ENCODE measurements at places on chromosomes 5 and 9. TPM values are rescaled to one million over a fixed set of nuclear protein-coding genes. Genes with fewer than 3 reads are reported as not detected.

The CRB2 gene
- total RNA-seq = not detected

The HMMR gene
- total RNA-seq = 13.9 TPM

The UGT3A1 gene
- not detected for total RNA-seq

The SLC2A6 gene
- total RNA-seq = 10.1 TPM

The RGMB gene
- 201 TPM for total RNA-seq

The TBC1D2 gene
- 57.5 TPM for total RNA-seq

The TAF11L10 gene
- not detected for total RNA-seq

The LAMC3 gene
- total RNA-seq = not detected

The PTGES gene
- 12.6 TPM for total RNA-seq

The FAM81B gene
- total RNA-seq = not detected

The CDH9 gene
- not detected for total RNA-seq

The QRFP gene
- not detected for total RNA-seq

The AHRR gene
- 33.7 TPM for total RNA-seq

The SPDL1 gene
- 123 TPM for total RNA-seq

The DUSP1 gene
- total RNA-seq = 459 TPM

The ZNF608 gene
- total RNA-seq = 2.1 TPM

The KLF9 gene
- total RNA-seq = 14.3 TPM

The DPYSL3 gene
- total RNA-seq = 42.8 TPM

The RAB14 gene
- 28.8 TPM for total RNA-seq

The CSF1R gene
- 0.63 TPM for total RNA-seq

The GHR gene
- 1.5 TPM for total RNA-seq

The CARD9 gene
- not detected for total RNA-seq
